ENCODE measurements at places on chromosomes 2 and 18. TPM values are rescaled to one million over a fixed set of nuclear protein-coding genes. Genes with fewer than 3 reads are reported as not detected.
A peak's percentile ranks its signal among the peaks of the same experiment; 100 is the strongest.

GRCh38 chr2:53701221-53701620 lies 66.4 kb upstream of the CHAC2 start:
- H3K36me3 ChIP-seq, result peaks cover 20% of the 10 kb centered on the region
- no peaks in the 10 kb centered on the region for H3K27me3 ChIP-seq
- no peaks in the 10 kb centered on the region for H3K4me1 ChIP-seq
- no peak overlapping the region for H3K27ac ChIP-seq
- H3K4me3 ChIP-seq, result no peak overlapping the region

GRCh38 chr2:141869572-141869971 lies 261.2 kb downstream of the LRP1B start:
- no peaks in the 10 kb centered on the region for H3K27me3 ChIP-seq
- H3K4me1 ChIP-seq, result no peaks in the 10 kb centered on the region
- no peaks in the 10 kb centered on the region for H3K36me3 ChIP-seq
- DNase-seq, result no peak
- H3K4me3 ChIP-seq, result no peak overlapping the region

GRCh38 chr2:142065700-142066099 lies 65.1 kb downstream of the LRP1B start:
- no peaks in the 10 kb centered on the region for H3K27me3 ChIP-seq
- H3K27ac ChIP-seq, result no peak overlapping the region
- no peaks in the 10 kb centered on the region for H3K36me3 ChIP-seq
- DNase-seq, result no peak
- no peaks in the 10 kb centered on the region for H3K4me1 ChIP-seq

GRCh38 chr2:218289639-218290315 lies 2.5 kb downstream of the TMBIM1 start:
- H3K36me3 ChIP-seq, result peaks cover 4% of the 10 kb centered on the region
- H3K4me1 ChIP-seq, result peaks cover 82% of the 10 kb centered on the region
- DNase-seq, result no peak
- peak overlapping the region; percentile 87 for H3K4me3 ChIP-seq

- H3K27ac ChIP-seq, result peak overlapping the region; percentile 35
- H3K4me3 ChIP-seq, result no peak overlapping the region
- peaks cover 12% of the 10 kb centered on the region for H3K4me1 ChIP-seq
- H3K27me3 ChIP-seq, result peaks cover 30% of the 10 kb centered on the region
Measured at GRCh38 chr2:118202707-118203303, 114.5 kb downstream of the INSIG2 start.

GRCh38 chr2:119598596-119599263 lies 54.5 kb downstream of the CFAP221 start:
- H3K36me3 ChIP-seq, result no peaks in the 10 kb centered on the region
- no peaks in the 10 kb centered on the region for H3K27me3 ChIP-seq
- no peak for DNase-seq
- no peaks in the 10 kb centered on the region for H3K4me1 ChIP-seq
- no peak overlapping the region for H3K4me3 ChIP-seq
- no peak overlapping the region for H3K27ac ChIP-seq

DNA sequence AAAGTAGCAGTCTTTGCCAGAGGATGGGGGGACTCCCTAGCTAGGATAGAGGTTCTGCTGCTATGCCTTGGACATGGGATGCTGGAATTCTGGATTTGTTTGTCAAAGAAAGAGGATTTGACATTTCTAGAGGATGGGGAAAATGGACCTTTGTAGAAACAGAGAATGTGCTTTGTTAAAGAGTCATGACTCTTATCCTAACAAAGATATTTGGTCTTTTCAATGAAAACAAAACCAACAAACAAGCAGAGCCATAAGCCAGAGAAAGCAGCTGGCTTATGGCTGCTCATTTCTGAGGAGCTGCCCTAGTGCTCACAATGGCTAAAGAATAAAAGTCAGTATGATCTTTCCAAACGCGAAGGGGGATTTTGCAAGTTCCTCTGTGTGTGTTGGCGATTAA lies 40.8 kb upstream of the MAPRE2 start:
- H3K4me1 ChIP-seq, result no peaks in the 10 kb centered on the region
- no peak overlapping the region for H3K4me3 ChIP-seq
- H3K27me3 ChIP-seq, result no peaks in the 10 kb centered on the region
- DNase-seq, result no peak

GRCh38 chr2:23904692-23905091 lies 22.2 kb downstream of the ATAD2B start:
- H3K4me3 ChIP-seq, result no peak overlapping the region
- H3K27me3 ChIP-seq, result no peaks in the 10 kb centered on the region
- no peak for DNase-seq

DNA sequence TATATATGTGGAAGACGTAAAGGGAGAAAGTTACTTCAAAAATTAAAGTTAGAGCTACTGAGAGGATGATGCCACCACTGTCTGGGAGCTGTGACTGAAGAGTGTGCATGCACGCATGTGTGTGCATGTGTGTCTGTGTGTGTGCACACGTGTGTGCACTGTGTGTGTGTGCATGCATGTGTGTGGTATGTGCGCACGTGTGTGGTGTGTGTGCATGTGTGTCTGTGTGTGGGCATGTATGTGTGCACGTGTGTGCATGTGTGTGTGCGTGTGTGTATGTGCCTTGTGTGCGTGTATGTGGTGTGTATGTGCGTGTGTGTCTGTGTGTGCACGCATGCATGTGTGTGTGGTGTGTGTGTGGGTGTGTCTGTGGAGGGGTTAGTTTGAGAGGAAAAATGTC lies 473.4 kb downstream of the CMPK2 start:
- no peaks in the 10 kb centered on the region for H3K4me1 ChIP-seq
- no peak overlapping the region for H3K4me3 ChIP-seq
- H3K36me3 ChIP-seq, result no peaks in the 10 kb centered on the region

GRCh38 chr2:239376351-239376750 lies 24.5 kb downstream of the HDAC4 start:
- peaks cover 2% of the 10 kb centered on the region for H3K36me3 ChIP-seq
- DNase-seq, result no peak
- H3K4me1 ChIP-seq, result peaks cover 33% of the 10 kb centered on the region
- H3K4me3 ChIP-seq, result no peak overlapping the region

DNA sequence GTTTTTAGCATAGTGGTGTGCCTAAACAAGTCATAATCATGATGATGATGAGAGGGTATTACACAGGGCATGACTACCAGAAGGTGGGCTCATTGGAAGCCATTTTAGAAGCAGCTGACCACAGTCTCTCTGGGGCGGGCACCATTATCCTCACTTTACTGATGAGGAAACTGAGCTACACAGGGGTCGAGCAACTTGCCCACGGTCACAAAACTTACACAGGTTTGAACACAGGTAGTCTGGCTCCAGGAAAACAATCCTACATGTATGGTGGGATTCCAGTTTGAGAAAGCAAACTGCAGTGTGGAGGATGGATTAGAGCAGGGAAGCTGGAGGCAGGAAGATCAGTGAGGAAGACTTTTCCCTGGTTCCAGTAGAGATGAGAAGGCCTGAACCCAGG lies 6.2 kb downstream of the RHOB start:
- H3K4me3 ChIP-seq, result no peak overlapping the region
- no peak for DNase-seq
- H3K27me3 ChIP-seq, result peaks cover 21% of the 10 kb centered on the region
- H3K36me3 ChIP-seq, result no peaks in the 10 kb centered on the region
- no peak overlapping the region for H3K27ac ChIP-seq
- H3K4me1 ChIP-seq, result peaks cover 18% of the 10 kb centered on the region

DNA sequence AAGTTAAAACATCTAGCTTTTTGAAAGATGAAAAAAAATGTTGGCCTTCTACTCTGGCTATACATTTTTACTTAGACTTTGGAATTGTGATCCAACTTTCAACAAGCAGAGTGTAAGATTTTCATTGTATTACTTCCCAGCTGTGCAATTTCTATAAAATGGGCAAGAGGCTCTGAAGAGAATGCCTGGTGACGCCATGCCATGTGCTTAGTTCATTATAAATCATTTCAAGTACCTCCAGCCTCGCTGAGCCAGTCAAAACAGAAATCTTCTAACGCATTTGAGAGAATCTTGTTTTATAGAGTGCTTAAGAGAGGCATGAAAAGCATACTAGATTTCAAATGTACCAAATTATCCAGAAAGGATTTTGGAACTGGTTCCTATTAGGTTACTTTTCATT lies 10.1 kb upstream of the STK17B start:
- H3K4me1 ChIP-seq, result peaks cover 93% of the 10 kb centered on the region
- no peak for DNase-seq
- H3K27me3 ChIP-seq, result no peaks in the 10 kb centered on the region
- H3K36me3 ChIP-seq, result no peaks in the 10 kb centered on the region
- H3K4me3 ChIP-seq, result peak overlapping the region; percentile 61

DNA sequence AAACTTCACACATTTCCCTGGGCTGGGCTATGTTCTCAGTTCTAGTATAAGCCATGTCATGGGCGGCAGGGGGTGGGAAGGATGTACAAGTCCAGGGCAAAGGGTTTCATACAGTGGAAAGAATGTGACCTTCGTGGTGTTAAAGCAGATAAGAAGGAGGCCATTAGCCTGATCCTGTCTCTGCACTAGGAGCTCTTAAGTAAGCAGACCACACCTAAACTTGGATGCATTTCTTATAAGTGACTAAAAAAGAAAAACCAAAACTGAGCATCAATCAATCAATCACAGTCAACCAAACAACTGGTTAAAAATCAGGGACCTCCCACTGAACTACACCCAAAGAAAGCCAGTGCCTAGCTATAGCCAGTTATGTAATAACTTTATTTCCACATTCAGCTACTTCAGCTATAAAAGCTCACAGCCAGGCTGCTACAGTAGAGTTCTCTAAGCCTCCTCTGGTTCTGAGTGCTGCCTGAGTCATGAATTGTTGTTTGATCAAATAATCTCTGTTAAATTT lies 46.8 kb upstream of the RIOK3 start:
- H3K27me3 ChIP-seq, result no peaks in the 10 kb centered on the region
- no peaks in the 10 kb centered on the region for H3K36me3 ChIP-seq
- H3K4me3 ChIP-seq, result no peak overlapping the region
- H3K4me1 ChIP-seq, result no peaks in the 10 kb centered on the region
- H3K27ac ChIP-seq, result no peak overlapping the region
- no peak for DNase-seq

DNA sequence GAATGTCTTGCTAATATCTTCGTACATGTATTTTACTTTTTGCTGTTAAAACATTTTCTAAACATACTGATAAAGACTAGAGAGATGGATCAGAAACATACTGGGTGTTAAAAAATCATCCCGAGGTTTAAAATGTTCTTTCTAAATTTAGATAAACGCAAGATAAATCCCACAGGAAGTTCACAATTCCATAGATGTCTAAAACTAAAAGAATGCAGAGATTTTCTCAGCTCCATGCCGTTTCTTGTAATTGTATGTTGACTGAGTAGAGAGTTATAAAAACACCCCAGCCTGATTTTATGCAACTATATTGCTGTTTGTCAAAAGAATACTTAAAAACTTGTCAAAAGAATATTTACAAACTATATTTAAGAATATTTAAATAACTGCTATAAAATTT lies 455.7 kb downstream of the ARHGAP15 start:
- peaks cover 10% of the 10 kb centered on the region for H3K36me3 ChIP-seq
- DNase-seq, result no peak
- H3K27me3 ChIP-seq, result no peaks in the 10 kb centered on the region
- no peak overlapping the region for H3K4me3 ChIP-seq
- H3K4me1 ChIP-seq, result peaks cover 15% of the 10 kb centered on the region
- no peak overlapping the region for H3K27ac ChIP-seq

DNA sequence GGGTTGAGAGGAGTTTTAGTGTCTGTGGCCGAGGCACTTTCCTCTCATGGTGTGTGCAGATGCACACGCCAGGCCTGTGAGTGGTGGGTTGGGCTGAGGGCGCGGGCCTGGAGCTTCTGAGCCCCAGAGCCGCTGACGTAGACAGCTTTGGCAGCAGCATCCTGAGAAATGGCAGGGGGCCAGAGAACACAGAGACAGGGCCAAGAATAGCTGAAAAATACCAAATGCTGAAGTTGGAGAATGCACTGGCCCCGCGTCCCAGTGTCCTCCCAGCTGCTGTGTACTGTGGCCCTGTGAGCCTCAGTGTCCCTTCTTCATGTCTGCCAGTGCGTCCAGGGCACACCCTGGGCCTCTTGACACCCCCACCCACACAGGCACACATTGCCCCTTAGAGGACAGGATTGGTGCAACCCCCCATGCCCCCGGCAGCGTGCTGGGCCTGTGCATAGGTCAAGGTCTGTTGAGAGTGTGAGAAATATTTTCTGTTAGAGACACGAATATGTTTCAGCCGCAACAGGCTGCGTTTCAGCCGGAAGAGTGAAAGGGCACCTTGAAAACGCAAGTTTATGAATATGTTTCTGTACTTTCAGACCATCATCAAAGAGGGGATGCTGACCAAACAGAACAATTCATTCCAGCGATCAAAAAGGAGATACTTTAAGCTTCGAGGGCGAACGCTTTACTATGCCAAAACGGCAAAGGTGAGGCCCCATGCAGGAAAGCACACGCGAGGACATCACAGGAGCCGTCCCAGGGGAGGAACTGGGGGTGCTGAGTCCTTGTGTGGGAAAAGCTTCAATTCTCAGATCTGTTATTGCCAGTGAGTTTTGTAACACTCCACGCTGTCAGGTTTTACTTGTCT lies 33.6 kb downstream of the DGKD start:
- peak overlapping the region; percentile 76 for H3K4me3 ChIP-seq
- no peak overlapping the region for H3K27ac ChIP-seq

GRCh38 chr2:199982126-199982843 lies 26.9 kb downstream of the MAIP1 start:
- H3K27me3 ChIP-seq, result no peaks in the 10 kb centered on the region
- peaks cover 3% of the 10 kb centered on the region for H3K36me3 ChIP-seq
- no peak overlapping the region for H3K27ac ChIP-seq
- peaks cover 32% of the 10 kb centered on the region for H3K4me1 ChIP-seq

DNA sequence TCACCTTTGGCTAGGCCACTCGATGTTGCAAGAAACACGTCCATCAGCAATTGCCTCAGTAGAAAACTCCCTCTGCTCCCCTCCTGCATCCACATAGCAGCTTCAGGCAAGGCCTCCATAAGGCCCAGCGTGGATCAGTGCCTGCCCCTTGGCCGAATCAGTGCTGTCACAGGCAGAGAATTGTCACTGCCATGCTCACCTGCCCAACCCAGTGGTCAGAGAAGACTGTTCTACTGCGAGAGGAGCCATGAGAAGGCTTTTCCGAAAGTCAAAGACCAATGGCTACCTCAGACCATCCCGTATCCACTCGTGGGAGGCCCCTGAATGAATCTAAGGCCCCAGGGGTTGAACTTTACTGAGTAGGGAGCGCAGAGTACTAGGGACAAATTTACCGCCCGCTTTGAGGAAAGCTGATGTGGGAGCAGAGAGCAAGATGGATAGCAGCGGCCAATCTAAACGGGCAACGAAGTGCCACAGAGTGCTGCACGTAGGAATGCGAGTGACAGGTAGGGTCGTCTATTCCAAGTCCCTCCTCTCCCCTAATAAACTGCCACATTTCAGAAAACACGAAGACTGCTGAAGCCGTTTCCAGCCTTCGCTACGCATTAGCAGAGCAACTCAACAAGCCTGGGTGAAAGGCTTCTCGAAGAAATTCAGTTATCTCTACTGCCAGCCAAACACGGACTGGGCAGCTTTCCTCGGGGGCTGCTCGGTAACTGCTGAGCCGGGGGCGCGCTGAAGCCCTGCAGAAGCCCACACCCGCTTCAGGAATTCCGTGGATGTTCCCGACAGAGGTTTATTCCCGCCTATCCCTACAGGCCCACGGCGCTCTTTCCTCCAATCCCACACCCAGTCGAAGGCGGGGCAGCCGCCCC lies 968 bp upstream of the RALBP1 start:
- no peak for DNase-seq
- H3K4me1 ChIP-seq, result peaks cover 29% of the 10 kb centered on the region
- peak overlapping the region; percentile 98 for H3K4me3 ChIP-seq
- H3K36me3 ChIP-seq, result peaks cover 13% of the 10 kb centered on the region

The RNU2-63P gene
- 22.2 TPM for total RNA-seq

The GCG gene
- total RNA-seq, result not detected

The UGT1A3 gene
- not detected for total RNA-seq

The AGBL5 gene
- total RNA-seq, result 12.1 TPM

The IL1R1 gene
- total RNA-seq, result 14.3 TPM

The PCARE gene
- not detected for total RNA-seq

The DCDC2C gene
- not detected for total RNA-seq

The CXXC1 gene
- 103 TPM for total RNA-seq

The MAP2 gene
- 0.97 TPM for total RNA-seq

The C2orf80 gene
- not detected for total RNA-seq
